ENCODE measurements at places on chromosomes 12 and 14. TPM values are rescaled to one million over a fixed set of nuclear protein-coding genes. Genes with fewer than 3 reads are reported as not detected.

- no peak within 1 kb of the TSS for H3K27ac ChIP-seq
- peaks cover 2% of the 10 kb centered on the region for H3K27me3 ChIP-seq
- no peaks in the 10 kb centered on the region for H3K4me1 ChIP-seq
- DNase-seq: peak; percentile 30
Measured at GRCh38 chr12:10171973-10172728, at the start of gene OLR1. Gene OLR1, minus strand, starts transcription at chr12:10172132. Its CDS starts 55 bp downstream, at chr12:10172077.

STYK1 gene
- 1.6 TPM for total RNA-seq

GRCh38 chr14:100294213-100294962 is 11.9 kb downstream of the SLC25A29 start:
- no peaks in the 10 kb centered on the region for H3K27me3 ChIP-seq
- no peak overlapping the region for H3K27ac ChIP-seq
- H3K36me3 ChIP-seq: no peaks in the 10 kb centered on the region
- H3K4me1 ChIP-seq: peaks cover 11% of the 10 kb centered on the region
- no peak overlapping the region for H3K4me3 ChIP-seq

GRCh38 chr14:88437658-88438057 is 52.2 kb downstream of the SPATA7 start:
- no peak overlapping the region for H3K27ac ChIP-seq
- H3K36me3 ChIP-seq: no peaks in the 10 kb centered on the region
- DNase-seq: no peak
- H3K4me3 ChIP-seq: no peak overlapping the region
- H3K4me1 ChIP-seq: no peaks in the 10 kb centered on the region

NTF3 gene
- 8.9 TPM for total RNA-seq

Data from astrocyte (in vitro differentiated cells and primary cell).